ENCODE measurements at places on chromosomes 3 and 15. TPM values are rescaled to one million over a fixed set of nuclear protein-coding genes. Genes with fewer than 3 reads are reported as not detected.

The SLC28A2 gene
- total RNA-seq: 0.23 TPM

The KCNAB1 gene
- total RNA-seq: not detected

The TMEM108 gene
- 0.41 TPM for total RNA-seq

The ZNF35 gene
- 9.3 TPM for total RNA-seq

The CYP8B1 gene
- total RNA-seq: 0.08 TPM

The SLC12A1 gene
- not detected for total RNA-seq

The SEMA3G gene
- 1.6 TPM for total RNA-seq

The ARGFX gene
- not detected for total RNA-seq

The BMF gene
- total RNA-seq: 7.8 TPM

The DCLK3 gene
- not detected for total RNA-seq

The GOLGA6A gene
- 0.05 TPM for total RNA-seq

The ZNF660 gene
- not detected for total RNA-seq

The MESP2 gene
- total RNA-seq: 1.1 TPM

The SIAH2 gene
- total RNA-seq: 24.0 TPM

The ZNF80 gene
- not detected for total RNA-seq

The MAP6D1 gene
- total RNA-seq: 7.9 TPM

The SLC38A3 gene
- 6.0 TPM for total RNA-seq

All from Panc1 (cell line).